Activated T-helper 1 cell treated with anti-CD3 and anti-CD28 coated beads, Interleukin-12 subunit alpha, Interleukin-12 subunit beta, Interleukin-2, Interleukin-4 antibody, amounts not matched to agents 30 ng/mL and 10 ng/mL and 1 ng/mL, durations not matched to agents 14 hours and 24 hours and 36 hours (primary cell): ENCODE measurements at places on chromosomes 2 and 18. TPM values are rescaled to one million over a fixed set of nuclear protein-coding genes. Genes with fewer than 3 reads are reported as not detected.

The LONRF2 gene
- total RNA-seq, result 0.23 and 0.32 TPM in 2 replicates

The ALK gene
- not detected in 2 replicates for total RNA-seq

The MRPL19 gene
- 74.5 and 75.0 TPM in 2 replicates for total RNA-seq

The SMYD1 gene
- not detected in 2 replicates for total RNA-seq

The CD8A gene
- total RNA-seq, result 2.2 and 2.4 TPM in 2 replicates

The LTBP1 gene
- 0.12 and 0.26 TPM in 2 replicates for total RNA-seq

The SERPINB3 gene
- total RNA-seq, result not detected in 2 replicates

The PRSS56 gene
- not detected in 2 replicates for total RNA-seq

The SKOR2 gene
- total RNA-seq, result not detected in 2 replicates

The TCF7L1 gene
- total RNA-seq, result not detected in 2 replicates

The TMBIM1 gene
- 66.2 and 70.5 TPM in 2 replicates for total RNA-seq

The AGXT gene
- not detected in 2 replicates for total RNA-seq

The RTP5 gene
- total RNA-seq, result not detected in 2 replicates

The HMSD gene
- total RNA-seq, result 19.7 and 27.8 TPM in 2 replicates

The KATNAL2 gene
- 0.26 and 0.27 TPM in 2 replicates for total RNA-seq

The CCDC178 gene
- not detected in 2 replicates for total RNA-seq

The CAPG gene
- 35.5 and 38.2 TPM in 2 replicates for total RNA-seq

The RAD51AP2 gene
- not detected in 2 replicates for total RNA-seq

The GREB1 gene
- total RNA-seq, result 0.10 and 0.41 TPM in 2 replicates

The IL1RN gene
- 4.2 and 4.7 TPM in 2 replicates for total RNA-seq

The SERPINB11 gene
- total RNA-seq, result not detected in 2 replicates

The SCG2 gene
- total RNA-seq, result not detected in 2 replicates

The TTC31 gene
- 30.2 and 32.2 TPM in 2 replicates for total RNA-seq

The UGT1A10 gene
- not detected in 2 replicates for total RNA-seq

The GPR45 gene
- total RNA-seq, result not detected in 2 replicates

The IL36G gene
- not detected in 2 replicates for total RNA-seq

The ZNF532 gene
- total RNA-seq, result 0.71 and 1.5 TPM in 2 replicates

The LYG2 gene
- total RNA-seq, result not detected in 2 replicates

The GALNT3 gene
- total RNA-seq, result 3.8 and 4.8 TPM in 2 replicates

The SKA1 gene
- 20.7 and 23.3 TPM in 2 replicates for total RNA-seq
